T-helper 22 cell (primary cell): ENCODE measurements at places on chromosomes 5 and 9.

DNA sequence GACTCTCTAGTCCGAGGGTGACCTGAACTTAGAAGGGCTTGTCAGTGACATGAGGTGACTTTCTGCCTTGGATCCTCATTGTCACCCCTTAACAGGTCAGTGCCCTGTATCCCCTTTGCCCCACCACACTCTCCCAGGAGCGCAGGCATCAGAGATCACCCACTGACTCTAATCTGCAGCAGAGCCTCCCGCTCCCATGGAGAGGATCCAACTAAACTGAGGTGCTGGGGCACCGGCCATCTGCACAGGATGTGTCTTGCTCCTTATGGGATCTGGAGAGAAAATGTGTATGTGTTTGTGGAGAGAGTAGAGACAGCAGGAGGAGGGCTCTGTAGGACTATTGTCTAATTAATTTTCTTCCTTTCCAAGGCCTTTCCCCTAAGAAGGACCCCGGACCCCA lies 213.7 kb downstream of the ROR2 start:
- DNase-seq, result no peak

- DNase-seq, result no peak
Observed at GRCh38 chr5:122292332-122292731, 19.7 kb upstream of the SNCAIP start.

DNA sequence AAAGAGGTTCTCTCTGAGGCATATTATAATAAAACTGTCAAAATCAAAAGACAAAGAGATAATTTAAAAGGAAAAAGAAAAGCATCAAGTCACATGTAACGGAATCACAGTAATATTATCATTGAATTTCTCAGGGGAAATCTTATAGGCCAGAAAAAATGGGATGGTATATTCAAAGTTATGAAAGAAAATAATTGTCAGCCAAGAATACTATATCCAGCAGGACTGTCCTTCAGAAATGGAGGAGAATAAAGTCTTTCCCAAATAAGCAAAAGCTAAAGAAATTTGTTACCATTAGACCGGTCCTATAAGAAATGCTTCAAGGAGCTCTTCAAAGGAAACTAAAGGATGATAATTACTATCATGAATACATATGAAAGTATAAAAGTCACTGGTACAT lies 342.0 kb upstream of the GRAMD2B start:
- no peak for DNase-seq

DNA sequence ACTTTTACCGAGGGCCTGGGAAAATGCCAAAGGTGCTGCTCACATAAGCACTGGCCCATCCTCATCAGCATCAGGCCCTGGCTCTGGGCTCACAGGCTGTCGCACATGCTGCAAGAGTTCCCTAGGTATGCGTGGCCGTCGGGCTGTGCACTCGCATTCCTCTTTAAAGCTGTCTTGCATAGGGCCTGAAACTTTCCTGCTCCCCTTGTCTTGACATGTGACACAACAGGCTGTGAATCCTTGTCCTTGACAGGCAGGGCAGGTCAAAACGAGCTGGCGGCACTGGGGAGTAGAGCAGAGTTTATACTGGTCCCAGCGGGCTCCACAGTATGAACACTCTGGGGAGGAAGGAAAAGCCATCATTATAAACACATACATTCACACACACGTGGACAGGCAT lies 30.7 kb downstream of the TSTD2 start:
- DNase-seq, result no peak

DNA sequence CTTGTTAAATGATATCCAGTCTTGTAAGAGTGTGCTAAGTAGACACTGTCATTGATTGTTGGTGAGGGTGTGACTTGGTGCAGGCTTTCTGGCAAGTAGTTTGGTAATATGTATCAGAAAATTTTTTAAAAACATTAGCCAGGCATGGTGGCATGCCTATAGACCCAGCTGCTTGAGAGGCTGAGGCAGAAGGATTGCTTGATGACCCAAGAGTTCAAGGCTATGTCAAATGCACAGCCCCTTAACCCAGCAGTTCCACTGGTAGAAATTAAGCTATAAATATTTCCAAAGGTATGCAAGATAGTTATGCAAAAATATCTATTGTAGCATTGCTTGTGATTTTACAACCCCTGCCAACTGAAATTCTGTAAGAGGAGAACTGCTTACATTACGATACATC lies 24.2 kb downstream of the ZBTB43 start:
- no peak for DNase-seq

DNA sequence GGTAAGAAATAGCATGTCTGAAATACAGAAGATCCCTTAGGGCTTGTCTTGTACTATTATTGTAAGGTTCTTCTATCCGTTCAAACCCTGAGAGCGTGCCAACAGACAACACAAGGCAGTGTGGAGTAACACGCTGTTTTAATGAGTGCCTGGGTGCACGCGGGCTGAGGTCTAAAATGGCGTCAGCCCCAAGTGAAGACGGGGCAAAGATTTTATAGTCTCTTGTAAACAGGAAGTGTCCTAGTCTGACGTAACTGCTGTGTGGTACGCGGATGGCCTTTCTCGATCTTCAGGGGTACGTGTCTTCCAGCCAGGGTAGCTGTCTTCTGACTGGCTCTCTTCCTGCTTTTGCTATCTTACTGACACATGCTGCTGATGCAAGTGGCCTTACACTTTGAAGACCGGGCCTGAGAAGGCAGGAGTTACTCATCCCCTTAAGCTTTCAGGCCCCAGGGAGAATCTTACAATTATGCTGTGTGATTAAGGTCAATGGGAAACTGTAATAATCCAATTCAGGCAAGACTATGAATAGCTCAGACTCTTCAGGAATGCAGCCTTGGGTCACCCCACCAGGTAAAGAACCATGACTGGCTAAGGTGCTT lies 1812.0 kb upstream of the CDH9 start:
- no peak for DNase-seq

GRCh38 chr9:84511651-84512050 lies 157.9 kb upstream of the NTRK2 start:
- no peak for DNase-seq

DNA sequence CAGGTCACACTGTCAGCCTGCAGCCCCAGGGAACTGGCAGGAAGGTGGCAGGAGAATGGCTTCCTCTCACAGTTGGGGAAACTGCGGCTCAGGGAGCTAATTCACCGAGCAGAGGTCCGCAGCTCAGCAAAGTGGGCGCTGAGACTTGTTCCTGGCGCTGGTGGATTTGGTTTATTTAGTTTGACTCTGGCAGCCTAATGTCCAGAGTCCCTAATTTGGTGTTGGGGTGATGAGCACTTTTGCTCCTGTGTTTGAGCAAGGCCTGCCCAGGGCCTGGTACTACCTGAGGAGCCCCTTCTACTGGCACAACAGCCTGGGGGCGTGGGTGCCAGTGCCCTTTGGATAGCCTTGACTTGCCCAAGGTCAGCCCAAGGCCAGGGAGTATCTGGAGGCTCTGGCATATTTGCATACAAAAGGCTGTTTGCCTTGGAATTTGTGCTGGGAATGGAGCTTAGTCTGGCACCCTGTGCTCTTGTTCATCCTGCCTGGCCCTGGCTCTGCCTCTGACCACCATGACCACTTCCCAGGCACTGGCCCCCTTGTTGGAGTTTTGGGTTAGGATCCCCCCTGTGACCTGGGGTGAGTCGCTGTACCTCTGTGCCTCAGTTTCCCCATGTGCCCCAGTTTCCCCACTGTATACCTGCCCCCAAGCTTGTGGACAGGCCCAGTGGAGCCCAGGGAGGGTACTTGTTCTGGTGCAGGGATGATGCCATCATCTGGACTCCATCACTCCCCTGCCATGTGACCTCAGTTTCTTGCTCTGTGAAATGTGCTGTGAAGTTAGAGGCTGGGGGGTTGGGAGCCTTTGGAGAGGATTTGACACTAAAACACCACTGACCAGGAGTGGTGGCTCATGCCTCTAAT lies 1.4 kb downstream of the SUSD3 start:
- DNase-seq, result no peak

DNA sequence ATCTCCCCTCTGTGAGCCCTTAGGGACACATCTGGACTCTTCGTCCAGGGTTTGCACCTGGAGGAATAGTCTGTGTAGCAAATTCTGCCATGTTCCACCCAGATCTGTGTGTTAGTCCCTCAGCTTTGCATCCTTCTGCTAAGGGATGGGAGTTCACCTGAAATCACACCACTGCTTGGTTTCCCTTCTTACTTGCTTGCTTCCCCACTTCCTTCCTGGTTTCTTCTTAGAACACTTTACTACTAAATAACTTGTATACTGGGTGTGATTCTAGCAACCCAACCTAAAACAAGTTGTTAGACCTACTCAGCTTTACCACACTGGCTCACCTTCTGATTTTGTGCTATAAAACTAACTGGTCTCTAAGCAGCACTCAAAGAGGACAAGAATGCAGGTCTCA lies 202.6 kb upstream of the MAP3K1 start:
- DNase-seq, result no peak

DNA sequence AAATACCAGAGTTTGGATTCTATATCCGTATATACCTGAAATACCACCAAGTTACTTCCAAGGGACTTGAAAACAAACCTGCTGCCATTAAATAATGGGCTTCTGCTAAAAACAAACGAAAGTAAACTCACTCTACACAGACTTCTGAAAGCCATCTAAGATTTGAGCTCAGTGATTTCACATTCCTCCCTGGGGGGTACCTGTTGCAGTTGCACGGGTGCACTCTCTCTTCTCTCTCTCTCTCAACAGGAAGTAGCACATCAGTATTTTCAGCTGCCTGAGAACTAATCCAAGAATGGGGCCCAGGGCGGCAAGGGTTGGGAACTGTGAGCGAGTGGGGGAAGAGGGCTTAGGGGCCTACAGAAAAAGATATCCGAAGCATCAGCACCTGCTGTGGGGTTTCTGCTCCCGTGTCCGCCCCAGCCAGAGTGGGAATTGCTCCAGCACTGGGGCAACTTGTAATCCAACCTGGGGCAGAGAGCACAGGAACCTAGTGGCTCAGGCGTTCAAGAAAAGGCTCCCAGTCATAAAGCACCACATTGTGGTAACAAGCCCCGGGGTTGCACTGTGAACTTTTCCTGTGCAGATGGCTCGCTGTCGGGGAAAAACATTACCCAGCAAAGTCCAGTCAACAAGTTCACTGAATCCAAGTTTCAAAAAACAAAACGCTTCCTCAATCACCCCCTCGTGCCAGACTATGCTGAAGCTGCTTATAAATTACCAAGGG lies 99.8 kb downstream of the EFNA5 start:
- DNase-seq, result no peak

DNA sequence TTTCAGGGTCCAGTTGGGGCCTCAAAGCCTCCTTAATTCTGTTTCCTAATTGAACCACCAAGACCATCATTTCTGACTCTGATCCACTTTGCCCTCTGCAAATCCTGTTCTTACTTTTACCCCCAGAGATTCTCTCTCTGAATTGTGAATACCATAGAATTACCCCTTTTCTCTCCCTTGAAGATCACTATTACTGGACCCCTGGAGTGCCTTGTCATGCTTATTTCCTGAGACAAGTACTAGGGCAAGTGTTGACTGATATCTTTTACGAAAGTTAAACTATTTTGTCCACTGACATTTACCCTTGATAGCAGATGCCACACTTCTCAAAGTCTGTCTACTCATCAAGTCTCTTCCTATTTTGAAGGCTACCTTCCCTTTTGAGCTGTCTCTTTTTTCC lies 246.9 kb upstream of the PTGER4 start:
- no peak for DNase-seq

GRCh38 chr5:178235588-178235974 lies 3.0 kb upstream of the PHYKPL start:
- DNase-seq, result no peak

- DNase-seq, result peak; percentile 43
Observed at GRCh38 chr5:151094030-151094851, 13.4 kb upstream of the TNIP1 start.
